Esophagus squamous epithelium (tissue), 5 donors: ENCODE measurements at places on chromosomes 4 and X.

GRCh38 chr4:76488888-76489685 lies 54.1 kb downstream of the SHROOM3 start:
- no peak for DNase-seq

GRCh38 chr4:71380788-71381187 lies 42.0 kb downstream of the SLC4A4 start:
- DNase-seq: no peak

DNA sequence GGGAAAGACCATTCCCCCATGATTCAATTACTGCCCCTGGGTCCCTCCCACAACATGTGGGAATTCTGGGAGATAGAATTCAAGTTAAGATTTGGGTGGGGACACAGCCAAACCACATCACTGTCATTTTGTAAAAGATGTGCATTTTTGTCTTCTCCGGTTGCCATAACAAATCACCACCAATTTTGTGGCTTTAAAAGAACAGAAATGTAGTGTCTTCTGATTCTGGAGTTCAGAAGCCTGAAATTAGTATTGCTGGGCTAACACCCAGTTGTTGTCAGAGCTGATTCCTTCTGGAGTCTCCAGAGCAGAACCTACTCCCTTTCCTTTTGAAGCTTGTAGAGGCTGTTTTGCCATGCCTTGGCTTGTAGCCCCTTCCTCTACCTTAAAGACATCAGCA lies 54.1 kb upstream of the DHRSX start:
- DNase-seq: no peak

- no peak for DNase-seq
These were observed 89.1 kb downstream of the LARP7 start for GRCh38 chr4:112726041-112726440.

DNA sequence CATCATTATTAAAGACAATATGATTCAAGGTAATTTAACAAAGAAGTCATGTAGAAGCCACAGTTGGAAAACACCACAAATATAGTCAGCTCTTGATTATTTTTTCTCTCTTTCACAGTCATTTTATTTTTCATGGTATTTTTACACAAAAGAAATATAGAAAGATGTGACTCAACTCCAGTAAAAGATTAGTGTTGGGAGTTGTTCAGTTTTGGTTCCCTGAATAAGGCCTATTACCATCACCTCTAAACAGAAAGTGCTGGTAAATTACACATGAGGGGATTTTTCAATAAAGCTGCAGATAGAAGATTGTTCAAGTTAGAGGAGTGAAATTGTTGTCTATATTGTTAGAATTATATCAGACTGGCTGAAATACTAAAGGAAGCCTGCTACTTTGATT lies 107.0 kb downstream of the DDIT4L start:
- no peak for DNase-seq

DNA sequence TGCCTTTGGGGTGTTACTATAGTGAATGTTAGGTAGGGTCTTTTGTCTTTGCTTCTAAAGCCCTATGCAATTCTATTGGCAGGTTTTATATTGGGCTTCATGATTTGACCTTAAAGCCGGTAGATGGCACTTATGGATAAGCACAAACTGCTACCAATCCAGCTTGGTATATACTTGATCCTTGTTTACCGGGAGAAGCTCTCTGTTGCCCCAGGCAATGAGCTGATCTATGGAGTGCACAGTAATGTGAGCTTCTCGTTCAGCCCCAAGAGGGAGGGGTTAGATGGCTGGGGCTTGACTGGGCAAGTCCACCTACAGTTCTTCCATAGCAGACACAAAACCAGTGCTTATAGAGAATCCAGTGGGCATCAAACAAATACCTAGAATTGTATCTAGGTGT lies 287.2 kb upstream of the CT83 start:
- DNase-seq: no peak

- DNase-seq: no peak
These were observed 41.0 kb downstream of the PDK3 start for GRCh38 chrX:24506082-24506481.

GRCh38 chr4:8696369-8697127 lies 104.0 kb downstream of the CPZ start:
- DNase-seq: no peak

DNA sequence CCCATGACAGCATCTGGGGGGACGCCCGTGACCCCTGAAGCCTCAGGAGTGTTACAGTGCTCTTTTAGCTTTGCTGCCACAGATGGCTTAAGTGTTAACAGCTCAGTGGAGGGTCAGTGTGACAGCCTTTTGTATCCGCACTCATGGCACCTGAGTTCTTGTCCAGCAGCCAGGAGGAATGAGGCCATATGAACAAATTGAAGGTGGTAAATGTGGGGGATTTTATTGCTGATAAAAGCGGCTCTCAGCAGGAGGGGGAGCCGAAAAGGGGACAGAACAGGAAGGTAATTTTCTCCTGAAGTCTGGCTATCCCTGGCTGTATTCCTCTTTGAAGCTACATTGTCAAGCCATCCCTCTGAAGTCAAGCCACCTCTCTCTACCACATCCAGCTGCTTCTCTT lies 441.0 kb downstream of the RAPGEF2 start:
- no peak for DNase-seq

GRCh38 chr4:129345609-129346008 lies 249.7 kb downstream of the C4orf33 start:
- no peak for DNase-seq
